ENCODE measurements at places on chromosomes 1 and 21. TPM values are rescaled to one million over a fixed set of nuclear protein-coding genes. Genes with fewer than 3 reads are reported as not detected.

- no peak for DNase-seq
- H3K36me3 ChIP-seq = no peaks in the 10 kb centered on the region
- H3K27me3 ChIP-seq = no peaks in the 10 kb centered on the region
- no peaks in the 10 kb centered on the region for H3K4me1 ChIP-seq
Measured at GRCh38 chr21:17454315-17455027, 58.4 kb upstream of the CXADR start.

DNA sequence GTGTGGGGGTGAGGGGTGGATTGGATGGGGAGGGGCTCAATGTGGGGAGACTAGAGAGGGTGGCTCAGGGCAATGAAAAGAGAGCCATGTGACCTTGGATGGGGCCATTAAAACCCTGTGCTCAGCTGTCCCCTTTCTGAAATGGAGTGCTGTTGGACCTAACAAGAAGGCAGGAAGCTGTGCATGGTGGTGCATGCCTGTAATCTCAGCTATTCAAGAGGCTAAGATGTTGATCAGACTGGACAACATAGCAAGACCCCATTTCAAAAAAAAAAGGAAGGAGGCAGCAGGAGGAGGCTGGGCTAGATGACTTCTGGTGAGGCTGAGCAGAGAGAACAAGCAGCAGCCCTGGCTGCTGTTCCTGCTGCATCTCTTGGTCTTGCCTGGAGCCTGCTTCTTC is 7.0 kb downstream of the OPRD1 start:
- no peaks in the 10 kb centered on the region for H3K4me1 ChIP-seq
- H3K36me3 ChIP-seq = no peaks in the 10 kb centered on the region
- no peak for DNase-seq
- no peak overlapping the region for H3K4me3 ChIP-seq
- H3K27me3 ChIP-seq = peaks cover 2% of the 10 kb centered on the region
- H3K27ac ChIP-seq = no peak overlapping the region

DNA sequence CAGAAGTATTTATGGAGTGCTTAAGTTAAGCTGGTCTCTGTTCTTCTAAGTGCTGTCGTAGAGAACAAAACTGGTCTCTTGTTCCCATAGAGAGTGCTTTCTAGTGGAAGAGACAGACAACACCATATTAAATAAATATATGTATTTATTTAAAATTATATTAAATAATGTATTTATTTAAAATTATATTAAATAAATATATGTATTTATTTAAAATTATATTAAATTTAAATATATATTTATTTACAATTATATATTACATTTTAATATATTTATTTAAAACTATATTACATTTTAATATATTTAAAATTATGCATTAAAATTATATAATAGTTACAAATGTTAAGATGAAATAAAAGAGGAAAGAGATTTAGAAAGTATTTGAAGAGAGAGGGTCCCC is 175.5 kb upstream of the OLFM3 start:
- no peak overlapping the region for H3K27ac ChIP-seq
- no peaks in the 10 kb centered on the region for H3K4me1 ChIP-seq
- H3K27me3 ChIP-seq = no peaks in the 10 kb centered on the region
- no peak overlapping the region for H3K4me3 ChIP-seq
- H3K36me3 ChIP-seq = no peaks in the 10 kb centered on the region
- DNase-seq = no peak

DNA sequence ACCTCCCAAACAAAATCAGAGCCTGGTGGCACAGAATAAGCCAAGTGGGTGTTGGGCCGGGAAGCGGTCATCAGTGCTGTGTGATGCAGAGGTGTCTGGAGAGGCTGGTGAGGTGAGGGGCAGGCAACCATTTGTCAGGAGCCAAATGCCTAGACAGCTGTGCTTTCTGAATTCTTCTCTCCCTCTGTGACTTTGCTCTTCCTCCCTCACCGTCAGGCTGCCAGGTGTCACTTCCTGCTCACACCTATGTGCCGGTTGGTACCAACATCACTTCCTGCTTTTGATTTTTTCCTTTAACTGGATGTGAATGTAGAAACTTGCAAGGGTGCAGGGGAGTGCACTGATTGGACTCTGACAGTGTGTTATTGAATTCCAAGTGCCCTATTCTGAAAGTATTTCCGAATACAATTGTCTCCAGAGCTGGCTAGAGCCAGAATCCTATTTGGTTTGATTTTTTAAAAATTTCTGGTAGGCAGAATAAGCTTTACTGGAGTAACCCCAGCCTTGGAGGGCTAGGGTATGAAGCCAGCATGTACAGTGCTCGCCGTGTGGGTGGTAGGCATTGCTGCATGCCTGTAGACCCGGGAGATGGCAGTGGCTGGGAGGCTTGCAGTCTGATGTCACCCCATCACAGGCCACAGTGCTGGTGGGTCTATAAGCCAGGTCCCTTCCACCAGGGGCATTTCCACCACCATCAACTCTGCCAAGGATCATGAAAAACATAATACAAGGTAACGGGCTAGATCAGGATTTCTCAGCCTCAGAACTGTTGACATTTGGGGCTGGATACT is 210.9 kb downstream of the KAZN start:
- H3K36me3 ChIP-seq = no peaks in the 10 kb centered on the region
- no peak for DNase-seq
- H3K4me1 ChIP-seq = no peaks in the 10 kb centered on the region

- H3K4me3 ChIP-seq = no peak overlapping the region
- H3K4me1 ChIP-seq = no peaks in the 10 kb centered on the region
- H3K36me3 ChIP-seq = no peaks in the 10 kb centered on the region
- no peak overlapping the region for H3K27ac ChIP-seq
Measured at GRCh38 chr1:39981945-39982344, 27.0 kb downstream of the MFSD2A start.

Gene RAB3B
- total RNA-seq = not detected

Measured in natural killer cell (primary cell).